Esophagus mucosa (tissue), 1 donor: ENCODE measurements at places on chromosomes 3 and 15. TPM values are rescaled to one million over a fixed set of nuclear protein-coding genes. Genes with fewer than 3 reads are reported as not detected.

DNA sequence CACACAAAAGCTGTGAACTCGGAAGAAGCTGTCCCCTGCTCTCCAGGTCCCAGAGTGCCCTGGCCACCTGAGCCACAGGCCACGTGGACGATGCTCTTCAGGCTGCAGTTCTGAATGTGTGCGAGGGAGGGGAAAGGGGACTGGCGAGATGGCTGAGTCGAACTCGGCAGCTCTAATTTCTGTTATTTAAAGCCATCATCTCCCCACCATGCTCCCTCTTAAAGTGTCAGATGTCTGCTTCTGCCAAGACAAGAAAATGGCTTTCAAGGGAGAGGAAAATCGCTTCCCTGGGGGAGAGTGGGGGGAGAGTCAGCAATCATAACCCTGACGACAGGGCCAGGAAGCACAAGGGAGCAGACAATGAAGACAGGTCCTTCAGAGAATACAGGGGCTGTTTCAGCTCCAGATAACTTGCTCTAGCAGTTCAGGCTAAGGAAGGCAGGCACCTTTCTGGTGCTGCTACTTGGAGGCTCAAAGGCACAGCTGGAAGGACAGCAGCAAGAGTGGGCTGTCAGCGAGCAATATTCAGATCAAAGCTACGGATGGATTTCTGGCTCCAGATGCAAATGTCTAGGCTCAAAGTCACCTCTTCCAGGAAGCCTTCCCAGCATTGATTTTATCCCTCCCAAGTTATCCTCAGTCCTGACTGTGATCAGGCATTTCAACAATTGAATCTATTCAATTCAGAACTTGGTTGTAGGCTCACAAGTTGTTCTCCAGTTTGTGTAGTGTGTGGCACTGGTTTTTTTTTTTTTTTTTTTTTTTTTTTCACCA lies 15.5 kb upstream of the CCDC33 start:
- no peak for ATAC-seq

DNA sequence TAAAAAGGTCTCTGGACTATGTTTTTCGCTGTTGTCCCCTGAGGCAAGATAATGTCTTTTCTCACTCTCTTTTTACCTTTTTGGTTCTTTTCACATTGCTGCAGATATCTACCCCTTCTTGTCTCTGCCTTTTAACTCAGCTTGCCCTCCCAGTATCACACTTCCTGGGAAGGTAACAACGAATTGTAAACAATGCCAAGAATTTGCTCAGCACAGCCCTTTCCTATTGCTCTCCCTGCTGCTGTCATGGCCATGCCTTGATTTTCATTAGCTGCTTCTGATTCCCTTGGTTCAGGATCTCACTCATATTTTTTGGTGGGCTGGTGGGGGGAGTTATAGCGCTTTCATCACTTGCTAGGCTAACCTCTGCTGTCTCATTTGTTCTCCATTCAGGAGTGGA lies 123.1 kb upstream of the DPH6 start:
- ATAC-seq: no peak

DNA sequence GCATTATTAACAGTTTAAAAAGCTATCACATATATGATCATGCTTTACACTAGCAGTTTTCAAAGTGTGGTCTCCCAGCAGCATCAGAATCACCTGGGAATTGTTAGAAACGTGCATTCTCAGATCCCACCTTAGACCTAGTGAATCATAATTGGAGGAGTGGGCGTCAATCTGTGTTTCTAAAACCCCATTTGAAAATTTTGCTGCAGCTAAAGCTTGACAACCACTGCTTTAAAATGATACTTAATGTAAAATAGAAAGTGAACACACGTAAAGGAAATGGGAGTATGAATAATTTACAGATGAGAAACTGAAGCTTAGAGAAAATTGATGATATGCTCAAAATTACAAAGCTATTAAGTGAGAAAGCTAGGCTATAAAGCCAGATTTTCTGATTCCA lies 62.3 kb downstream of the SLC9C1 start:
- no peak for ATAC-seq

- ATAC-seq: no peak
Measured at GRCh38 chr3:105327662-105328337, 38.9 kb upstream of the ALCAM start.

DNA sequence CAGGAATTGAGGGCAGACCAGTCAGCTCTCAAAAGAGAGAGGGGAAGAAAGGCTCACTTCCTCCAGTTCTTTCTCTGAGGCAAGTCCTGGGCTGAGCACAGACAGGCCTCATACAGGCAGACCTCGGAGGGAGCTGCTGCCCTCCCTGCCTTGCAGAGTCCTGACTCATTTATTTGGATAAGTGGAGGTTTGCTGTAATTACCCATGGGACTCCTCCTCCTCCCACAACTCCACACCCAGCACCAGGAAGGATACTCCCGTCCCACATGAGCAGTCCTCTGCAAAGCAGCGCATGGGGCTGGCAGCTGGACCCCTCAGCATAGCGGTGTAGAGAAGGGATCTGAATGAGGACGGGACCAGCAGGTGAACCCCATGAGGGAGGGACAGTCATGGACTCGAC lies 13.4 kb upstream of the SCN10A start:
- peak; percentile 73 for ATAC-seq

DNA sequence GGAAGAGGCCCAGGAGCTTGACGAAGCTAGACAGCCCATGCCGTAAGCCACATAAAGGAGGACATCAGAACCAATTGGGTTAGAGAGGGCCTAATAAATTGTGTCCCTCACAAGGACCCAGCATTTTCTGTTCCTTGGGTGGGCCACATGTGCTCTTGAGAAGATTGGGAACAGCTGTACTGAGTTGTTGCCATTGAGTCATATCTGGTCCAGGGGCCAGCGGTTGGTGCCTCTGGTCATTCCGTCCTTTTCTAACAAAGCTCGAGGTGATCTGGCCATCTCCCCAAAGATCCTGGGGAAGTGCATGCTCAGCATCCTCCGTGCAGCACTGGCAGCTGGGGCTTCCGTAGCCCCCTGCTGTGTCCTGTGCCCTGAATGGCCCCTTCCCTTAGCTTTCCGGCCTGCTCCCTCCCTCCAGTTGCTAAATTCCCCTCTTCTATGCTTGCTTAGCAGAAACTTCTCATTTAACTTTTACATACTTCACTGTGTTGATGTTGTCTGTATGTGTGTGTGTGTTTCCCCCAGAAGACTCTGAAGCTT lies 73.0 kb downstream of the EEFSEC start:
- no peak for ATAC-seq

GRCh38 chr15:57557810-57558209 lies 33.9 kb upstream of the MYZAP start:
- ATAC-seq: no peak

DNA sequence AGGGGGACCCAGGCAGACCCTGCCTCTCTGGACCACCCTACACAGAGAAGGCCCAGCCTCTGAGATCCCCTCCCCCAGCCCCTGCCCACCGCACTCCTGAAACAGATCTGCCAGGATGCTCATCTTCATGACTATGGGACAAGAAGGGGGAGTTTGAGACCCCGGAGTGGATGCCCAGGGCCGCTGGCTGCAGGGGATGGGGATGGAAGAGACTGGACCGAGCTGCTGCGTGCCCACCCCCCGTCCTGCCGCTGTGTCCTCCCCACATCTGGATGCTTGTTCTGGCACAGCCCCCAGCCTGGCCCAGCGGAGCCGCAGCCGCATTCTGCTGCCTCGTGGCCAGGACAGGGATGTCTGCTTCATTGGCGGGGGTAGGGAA lies 30.3 kb upstream of the SEMA3F start:
- ATAC-seq: no peak

The TF gene
- 63.3 TPM for total RNA-seq

The PIF1 gene
- 6.3 TPM for total RNA-seq

The GRIP2 gene
- 2.0 TPM for total RNA-seq
